GM23338 (cell line): ENCODE measurements at places on chromosomes 4 and X. TPM values are rescaled to one million over a fixed set of nuclear protein-coding genes. Genes with fewer than 3 reads are reported as not detected.

GRCh38 chrX:120456973-120457372, 12.1 kb downstream of the LAMP2 start:
- H3K27ac ChIP-seq: no peak overlapping the region
- H3K4me1 ChIP-seq: no peaks in the 10 kb centered on the region
- no peaks in the 10 kb centered on the region for H3K36me3 ChIP-seq
- no peaks in the 10 kb centered on the region for H3K27me3 ChIP-seq
- DNase-seq: no peak
- no peak overlapping the region for H3K4me3 ChIP-seq

DNA sequence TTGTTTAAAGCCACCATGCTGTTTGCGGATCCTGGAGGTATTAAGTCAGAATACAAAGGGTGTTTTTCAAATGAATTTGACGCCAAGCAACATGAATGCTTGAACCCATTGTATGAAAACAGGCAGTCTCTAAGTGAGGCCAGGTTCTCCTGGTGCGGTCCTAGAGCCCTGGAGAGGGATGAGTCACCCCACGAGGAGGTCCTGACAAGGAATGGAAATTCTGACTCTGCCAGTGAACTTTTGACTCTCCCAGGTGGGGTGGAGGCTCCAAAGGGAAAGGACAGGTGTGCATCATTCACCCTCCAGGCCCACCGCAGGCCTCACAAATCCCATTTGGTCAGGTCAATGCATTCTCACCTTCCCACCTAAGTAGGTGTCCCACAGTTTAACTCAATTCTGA, 1.5 kb downstream of the TRIM2 start:
- H3K36me3 ChIP-seq: no peaks in the 10 kb centered on the region
- peak; percentile 64 for DNase-seq
- peaks cover 10% of the 10 kb centered on the region for H3K27me3 ChIP-seq
- H3K4me1 ChIP-seq: peaks cover 39% of the 10 kb centered on the region
- H3K27ac ChIP-seq: no peak overlapping the region
- peak overlapping the region; percentile 64 for H3K4me3 ChIP-seq

- peak; percentile 77 for DNase-seq
- no peaks in the 10 kb centered on the region for H3K4me1 ChIP-seq
- no peaks in the 10 kb centered on the region for H3K27me3 ChIP-seq
These were observed 14.9 kb upstream of the PORCN start for GRCh38 chrX:48493890-48494364.

- H3K36me3 ChIP-seq: no peaks in the 10 kb centered on the region
- peak within 1 kb of the TSS; percentile 79 for H3K4me3 ChIP-seq
- H3K27ac ChIP-seq: no peak within 1 kb of the TSS
- peak; percentile 83 for DNase-seq
- H3K27me3 ChIP-seq: no peaks in the 10 kb centered on the region
These were observed at the start of gene PRRG1 for GRCh38 chrX:37349221-37350033. PRRG1 (plus strand) TSS chrX:37349364; CDS start chrX:37406250, 56,886 bp downstream.

NSUN7 gene
- 27.3 and 29.0 TPM in 2 replicates for polyA plus RNA-seq

AKAP14 gene
- polyA plus RNA-seq: 3.3 and 5.7 TPM in 2 replicates
